ENCODE measurements at places on chromosomes 11 and 22.

DNA sequence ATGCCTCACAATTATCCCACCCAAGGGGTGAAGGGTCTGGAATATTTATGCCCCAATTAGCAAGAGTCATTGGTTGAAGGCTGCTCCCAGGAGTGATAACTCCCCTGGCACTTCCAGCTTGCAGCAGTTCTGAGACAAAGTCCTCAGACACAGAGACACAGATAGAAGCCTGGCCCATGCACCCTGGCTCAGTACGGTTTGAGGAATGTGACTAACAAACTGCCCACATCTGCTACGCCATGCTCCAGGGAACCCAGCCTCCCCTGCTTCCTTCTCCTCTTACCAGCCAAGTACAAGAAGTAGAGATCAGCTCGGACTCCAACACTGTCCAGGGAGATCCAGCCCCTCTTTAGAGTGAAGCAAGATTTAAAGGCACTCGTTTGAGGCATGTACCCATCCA is 48.5 kb upstream of the BMAL1 start:
- no peak for DNase-seq

GRCh38 chr11:67307545-67308001 is 4.2 kb downstream of the SSH3 start:
- DNase-seq, result no peak

DNA sequence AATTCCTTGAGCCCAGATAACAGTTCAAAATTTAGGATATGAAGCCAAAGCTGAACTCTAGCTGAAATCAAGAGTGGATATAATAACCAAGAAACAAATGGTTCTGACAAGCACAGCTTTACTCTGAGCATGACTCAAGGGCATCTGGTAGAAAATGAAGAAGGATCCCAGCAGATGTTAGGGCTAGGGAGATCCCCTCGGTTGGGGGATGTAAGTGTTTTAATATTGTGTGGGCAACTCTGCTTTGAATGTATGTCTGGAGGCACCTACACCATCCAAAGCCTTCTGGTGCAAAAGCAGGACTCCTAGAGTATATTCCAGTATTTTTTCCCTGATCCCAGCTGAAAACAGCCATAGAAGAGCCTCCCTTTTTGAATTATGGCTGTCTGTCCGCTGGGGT is 61.7 kb downstream of the FLI1 start:
- no peak for DNase-seq

- DNase-seq, result no peak
Observed at GRCh38 chr22:47547881-47548650, 785.6 kb downstream of the TBC1D22A start.

GRCh38 chr22:26565889-26566288 is 24.0 kb downstream of the TPST2 start:
- DNase-seq, result no peak

DNA sequence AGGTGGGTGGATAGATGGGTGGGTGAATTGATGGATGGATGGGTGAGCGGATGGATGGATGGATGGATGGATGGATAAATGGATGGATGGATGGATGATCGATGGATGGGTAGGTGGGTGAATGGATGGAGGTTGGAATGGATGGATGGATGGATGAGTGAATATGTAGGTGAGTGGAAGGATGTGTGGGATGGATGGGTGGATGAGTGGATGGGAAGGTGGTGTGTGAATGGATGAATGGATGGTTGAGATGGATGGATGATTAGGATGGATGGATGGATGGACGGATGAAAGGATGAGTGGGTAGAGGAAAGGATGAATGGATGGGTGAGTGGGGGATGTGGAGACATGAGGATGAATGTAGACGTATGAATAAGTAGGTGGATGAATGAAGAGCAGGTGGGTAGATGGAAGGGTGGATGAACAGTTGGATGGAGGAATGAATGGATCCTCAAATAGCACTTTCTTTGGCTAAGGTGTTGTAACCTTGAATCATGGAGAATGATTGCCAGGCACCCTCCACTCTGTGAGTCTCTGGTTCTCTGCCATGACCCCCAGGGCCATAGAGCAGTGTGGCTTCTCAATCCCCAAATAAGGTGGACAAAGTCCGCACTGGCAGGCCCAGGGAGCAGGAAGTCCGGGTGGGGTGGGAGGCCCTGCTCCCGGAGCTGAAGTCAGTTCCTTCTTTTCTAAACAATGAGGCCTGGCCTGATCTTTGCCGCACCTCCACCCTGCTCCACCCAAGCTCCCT is 36.9 kb downstream of the IGF2 start:
- DNase-seq, result no peak

- no peak for DNase-seq
Observed at GRCh38 chr11:30459306-30459705, 126.8 kb downstream of the MPPED2 start.

GRCh38 chr11:91996526-91996925 is 228.1 kb upstream of the FAT3 start:
- no peak for DNase-seq

DNA sequence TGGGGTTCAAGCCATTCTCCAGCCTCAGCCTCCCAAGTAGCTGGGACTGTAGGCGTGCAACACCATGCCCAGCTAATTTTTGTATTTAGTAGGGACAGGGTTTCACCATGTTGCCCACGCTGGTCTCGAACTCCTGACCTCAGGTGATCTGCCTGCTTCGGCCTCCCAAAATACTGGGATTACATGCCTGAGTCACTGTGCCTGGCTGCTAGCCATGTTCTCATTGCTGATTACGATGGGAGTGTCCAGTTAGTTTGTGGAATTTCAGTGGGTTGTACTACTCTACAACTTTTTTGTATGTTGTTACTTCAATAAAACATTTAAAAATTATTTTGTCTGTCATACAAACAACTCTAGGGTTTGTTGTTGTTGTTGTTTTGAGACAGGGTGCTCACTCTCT is 4.8 kb upstream of the VPS11 start:
- no peak for DNase-seq

- DNase-seq, result no peak
Observed at GRCh38 chr11:6077723-6078122, 29.8 kb upstream of the OR56B4 start.

All from HTR-8/SVneo (cell line).